ENCODE measurements at places on chromosomes 4 and X. TPM values are rescaled to one million over a fixed set of nuclear protein-coding genes. Genes with fewer than 3 reads are reported as not detected.
A peak's percentile ranks its signal among the peaks of the same experiment; 100 is the strongest.

ARHGAP36 gene
- total RNA-seq, result not detected

SRPK3 gene
- 1.6 TPM for total RNA-seq

DNA sequence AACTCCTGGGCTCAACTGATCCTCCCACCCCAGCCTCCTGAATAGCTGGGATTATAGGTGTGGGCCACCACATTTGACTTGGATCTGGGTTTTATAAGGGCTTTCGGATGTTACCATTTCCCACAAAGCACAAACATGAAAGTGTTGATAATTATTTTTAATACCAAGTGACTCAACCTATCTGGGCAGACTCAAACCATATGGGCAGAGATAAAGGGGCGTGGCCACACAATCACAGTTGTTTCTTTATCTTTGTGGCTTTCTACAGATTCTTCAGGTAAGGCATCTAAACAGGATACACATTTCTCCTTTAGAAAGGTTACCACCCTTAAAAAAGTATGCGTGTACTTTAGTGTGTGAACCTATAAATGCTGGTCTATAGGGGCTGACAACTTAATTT is 122.5 kb downstream of the ZNF827 start:
- DNase-seq, result no peak

PAGE1 gene
- total RNA-seq, result not detected

HERC5 gene
- 6.7 TPM for total RNA-seq

DNA sequence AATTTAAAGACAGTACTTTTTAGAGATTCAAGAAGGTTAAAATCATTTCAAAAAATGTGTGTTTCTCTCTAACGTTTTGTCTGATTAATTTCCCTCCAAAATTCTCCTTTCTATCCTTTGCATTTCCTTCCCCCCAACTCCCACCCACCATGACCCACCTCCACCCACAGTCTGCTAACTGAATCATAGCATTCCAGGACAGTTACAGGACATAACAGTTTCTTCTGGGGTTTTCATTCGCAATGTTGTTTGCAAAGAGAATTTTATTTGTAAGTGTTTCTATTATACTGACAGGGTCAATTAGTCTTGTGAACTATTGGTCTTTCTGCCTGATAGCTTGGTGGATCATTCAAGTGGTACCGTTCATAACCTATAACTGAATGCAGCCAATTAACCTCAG is 53.7 kb downstream of the ANAPC10 start:
- DNase-seq, result no peak

GRCh38 chr4:152936446-152937335 is 568 bp downstream of the FHDC1 start:
- no peak for DNase-seq

ZNF182 gene
- total RNA-seq, result 11.1 TPM

DNA sequence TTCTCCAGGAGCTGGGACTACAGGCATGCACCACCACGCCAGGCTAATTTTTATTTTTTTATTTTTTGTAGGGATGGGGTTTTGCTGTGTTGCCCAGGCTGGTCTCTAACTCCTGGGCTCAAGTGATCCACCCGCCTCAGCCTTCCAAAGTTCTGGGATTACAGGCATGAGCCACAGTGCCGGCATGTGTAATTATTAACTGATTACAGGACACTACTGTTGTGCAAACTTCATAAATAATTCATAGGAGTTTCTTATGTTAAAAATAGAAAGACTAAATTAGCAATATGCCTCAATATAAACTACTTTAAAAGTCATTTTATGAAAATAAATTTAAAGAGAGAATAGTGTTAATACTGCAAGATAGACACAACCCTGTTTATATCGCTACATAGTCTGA is 221.9 kb downstream of the SNCA start:
- DNase-seq, result no peak

DNA sequence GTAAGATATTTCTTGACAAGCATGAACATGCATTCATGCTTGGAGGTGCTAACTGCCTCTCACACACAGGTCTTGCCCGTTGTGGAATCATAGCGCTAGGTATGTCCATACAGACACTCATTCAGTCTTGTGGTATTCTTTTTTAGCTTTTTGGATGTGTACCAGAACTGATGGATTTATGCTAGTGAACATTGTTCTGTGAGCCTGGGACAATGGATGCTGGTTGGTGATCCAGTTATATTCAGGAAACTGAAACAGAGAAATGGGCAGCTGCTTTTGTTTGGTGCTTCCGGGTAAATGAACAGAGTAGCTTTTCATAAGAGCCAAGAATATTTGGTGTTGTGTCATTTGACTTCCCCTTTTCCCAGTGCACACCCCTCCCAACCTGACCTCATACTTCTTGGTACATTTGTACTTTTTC is 78.9 kb upstream of the SLC4A4 start:
- no peak for DNase-seq

DNA sequence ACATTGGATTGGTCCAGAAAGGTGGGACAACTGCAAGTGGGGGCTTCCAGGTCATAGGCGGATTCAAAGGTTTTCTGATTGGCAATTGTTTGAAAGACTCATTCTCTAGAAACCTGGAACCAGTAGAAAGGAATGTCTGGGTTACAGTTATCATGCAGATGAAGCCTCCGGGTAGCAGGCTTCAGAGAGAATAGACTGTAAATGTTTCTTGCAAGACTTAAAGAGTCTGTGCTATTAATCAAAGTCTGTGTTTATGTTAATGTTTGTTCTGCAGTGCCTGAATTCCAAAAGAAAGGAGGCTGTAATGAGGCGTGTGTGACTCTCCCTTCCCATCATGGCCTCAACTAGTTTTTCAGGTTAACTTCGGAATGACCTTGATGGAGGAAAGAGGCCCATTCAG is 43.9 kb upstream of the GC start:
- DNase-seq, result no peak

DNA sequence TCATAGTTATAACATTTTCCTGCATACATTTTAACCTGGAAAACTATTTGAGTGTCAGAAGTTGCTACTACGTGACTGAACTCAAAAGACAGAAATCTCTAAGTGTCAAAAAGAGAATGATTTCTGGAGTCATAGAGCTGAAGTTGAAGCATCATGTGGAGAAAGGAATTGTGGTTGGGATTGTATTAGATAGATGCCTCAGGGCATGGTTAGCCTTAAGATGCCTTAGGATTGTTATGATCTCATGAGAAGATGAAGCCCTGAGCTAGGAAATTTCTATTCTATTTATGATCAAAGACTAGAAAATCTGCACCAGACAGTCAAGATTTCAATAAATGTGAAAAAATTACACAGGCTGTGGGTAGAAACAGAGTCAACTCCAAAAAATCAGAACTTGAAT is 20.2 kb downstream of the EPGN start:
- no peak for DNase-seq

- DNase-seq, result no peak
Measured at GRCh38 chr4:22502895-22503814, 12.7 kb downstream of the ADGRA3 start.

AGTR2 gene
- total RNA-seq, result 0.05 TPM

- no peak for DNase-seq
Measured at GRCh38 chr4:129604632-129605255, 508.8 kb downstream of the C4orf33 start.

GRCh38 chr4:21692241-21692640 is 256.3 kb downstream of the KCNIP4 start:
- DNase-seq, result no peak

- no peak for DNase-seq
Measured at GRCh38 chr4:177492022-177492421, 49.8 kb upstream of the AGA start.

GRCh38 chr4:8305851-8306471 is 36.4 kb downstream of the HTRA3 start:
- DNase-seq, result no peak

SEC24B gene
- total RNA-seq, result 17.6 TPM

SMS gene
- total RNA-seq, result 172 TPM

DNA sequence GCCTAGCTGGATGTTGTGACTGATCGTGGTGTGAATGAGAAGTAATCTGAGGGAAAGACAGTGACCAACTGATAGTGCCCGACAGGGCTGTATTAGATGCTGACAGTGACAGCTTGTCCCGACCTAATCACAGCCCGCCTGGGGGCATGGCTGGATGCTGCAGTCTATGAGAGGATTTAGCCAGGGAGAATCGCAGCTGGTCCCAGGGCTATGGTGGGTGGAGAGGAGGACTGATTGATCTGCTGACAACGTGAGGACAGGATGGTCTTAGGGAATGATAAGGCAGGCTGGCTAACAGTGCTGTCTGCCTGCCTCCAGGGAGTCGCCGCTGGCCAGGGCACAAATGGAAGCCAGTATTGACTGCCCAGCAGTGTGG is 621 bp upstream of the SUV39H1 start:
- no peak for DNase-seq

NLGN3 gene
- total RNA-seq, result 0.28 TPM

GAGE12H gene
- not detected for total RNA-seq

DNA sequence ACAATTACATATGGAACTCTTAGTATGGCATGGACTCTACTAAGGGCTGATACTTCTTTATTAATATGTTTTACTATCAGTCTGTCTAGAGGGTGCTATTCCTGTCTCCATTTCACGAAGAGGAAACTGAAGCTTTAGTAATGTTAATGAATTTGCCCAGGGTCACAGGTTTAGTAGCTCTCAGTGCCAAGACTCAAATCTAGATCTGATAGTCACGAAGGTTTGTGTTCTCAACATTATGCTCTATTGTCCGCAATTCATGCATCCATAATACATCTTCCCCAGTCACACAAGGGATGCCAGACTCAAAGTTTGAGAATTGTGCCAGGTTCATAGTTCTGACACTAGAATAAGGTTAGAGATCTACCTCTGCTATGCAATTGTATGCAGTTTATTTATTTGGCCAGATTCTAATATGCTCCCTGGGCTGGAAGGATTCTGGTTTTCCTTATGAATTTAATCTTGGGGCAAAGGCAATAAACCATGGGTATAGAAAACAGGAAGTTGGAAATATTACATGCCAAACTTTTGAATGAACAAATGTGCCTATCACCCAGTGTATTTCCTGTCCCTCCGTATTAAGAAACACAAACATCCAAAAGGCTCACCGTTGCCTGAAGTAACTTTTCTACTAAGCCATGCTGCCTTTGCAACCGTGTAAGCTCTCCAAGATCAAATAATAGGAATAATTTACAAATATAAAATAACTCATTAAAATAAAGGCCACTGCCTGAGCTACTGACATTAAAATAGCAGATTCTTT is 478.5 kb downstream of the INPP4B start:
- no peak for DNase-seq

ENPEP gene
- not detected for total RNA-seq

AMBN gene
- total RNA-seq, result not detected

MEPE gene
- total RNA-seq, result not detected

- DNase-seq, result no peak
Measured at GRCh38 chr4:36709991-36710390, 428.6 kb downstream of the DTHD1 start.

- no peak for DNase-seq
Measured at GRCh38 chrX:134685668-134686067, 27.4 kb upstream of the PLAC1 start.

GRCh38 chr4:94613248-94613647 is 144.5 kb upstream of the BMPR1B start:
- DNase-seq, result no peak

GRCh38 chr4:72629540-72629939 is 60.5 kb upstream of the ADAMTS3 start:
- DNase-seq, result no peak

DCAF12L2 gene
- total RNA-seq, result not detected

DNA sequence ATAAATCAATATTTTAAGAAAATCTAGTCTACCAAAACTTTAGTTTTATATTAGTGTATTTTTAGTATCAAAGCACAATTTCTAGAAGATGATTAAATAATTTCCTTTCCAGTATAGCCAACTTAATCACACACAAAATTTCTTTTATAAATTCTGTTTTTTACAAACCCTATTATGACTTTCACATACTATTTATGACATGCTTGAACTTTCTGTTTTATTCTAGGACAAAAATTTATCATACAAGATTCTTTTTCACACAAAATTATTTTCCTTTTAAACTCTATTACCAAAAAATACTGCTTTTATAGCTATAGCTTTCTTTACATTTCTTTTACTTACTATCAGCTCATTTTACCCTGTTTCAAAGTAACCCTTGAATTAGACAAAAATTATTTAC is 149.5 kb downstream of the OR13H1 start:
- DNase-seq, result no peak

DNA sequence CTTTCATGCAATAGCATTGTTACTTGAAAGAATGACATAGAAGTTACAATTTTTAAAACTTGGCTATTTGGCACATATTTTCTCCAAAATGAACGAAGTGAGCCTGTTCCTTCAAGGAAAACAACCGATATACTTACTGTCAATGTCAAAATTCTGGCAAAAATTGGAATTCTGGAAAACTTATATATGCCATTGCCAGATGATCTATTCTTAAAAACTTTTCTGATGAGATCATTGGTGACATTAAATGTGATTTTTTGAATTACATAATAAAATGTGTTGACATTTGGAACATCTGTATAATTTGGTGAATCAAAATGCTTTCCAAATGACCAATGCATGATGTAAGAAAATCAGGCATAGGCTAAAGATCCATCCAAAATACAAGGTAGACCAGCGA is 209.0 kb downstream of the SCFD2 start:
- no peak for DNase-seq

- peak; percentile 43 for DNase-seq
Measured at GRCh38 chr4:162683659-162684370, 482.9 kb downstream of the NAF1 start.

DNA sequence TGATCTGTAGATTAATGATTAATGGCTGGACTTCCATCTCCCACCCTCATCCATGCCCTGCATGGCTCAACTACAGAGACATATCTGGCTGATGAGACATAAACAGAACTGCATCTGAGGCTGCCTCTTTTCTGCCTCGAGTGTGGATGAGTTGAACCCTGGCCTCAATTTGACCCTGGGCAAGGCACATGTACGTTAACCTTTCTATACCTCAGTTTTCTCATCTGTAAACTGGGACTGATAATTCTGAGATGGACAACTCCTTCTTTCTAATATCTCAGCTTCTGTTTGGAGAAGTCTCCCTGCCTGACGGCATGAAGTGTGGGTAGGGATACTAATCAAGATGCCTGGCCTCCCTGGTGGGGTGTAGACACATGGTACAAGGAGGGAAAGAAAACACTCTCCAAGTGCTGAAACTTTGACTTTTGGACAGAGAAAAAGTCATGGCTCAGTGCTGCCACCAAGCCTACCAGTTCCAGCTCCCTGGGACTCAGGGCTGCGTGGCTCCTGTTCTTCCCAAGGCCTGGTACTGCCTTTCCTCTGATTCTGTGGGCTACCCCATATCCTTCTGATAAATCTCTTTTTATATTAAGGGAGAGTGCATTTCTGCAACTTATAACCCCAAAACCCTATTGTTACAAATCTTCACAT is 64.4 kb downstream of the HAUS3 start:
- DNase-seq, result no peak

GRCh38 chr4:15234856-15235126 is 193.0 kb upstream of the C1QTNF7 start:
- no peak for DNase-seq

- DNase-seq, result no peak
Measured at GRCh38 chr4:83054928-83055327, 19.9 kb downstream of the COPS4 start.

- no peak for DNase-seq
Measured at GRCh38 chr4:25160714-25161592, 704 bp upstream of the SEPSECS start.

- no peak for DNase-seq
Measured at GRCh38 chr4:156021298-156021697, 67.6 kb upstream of the CTSO start.

- DNase-seq, result no peak
Measured at GRCh38 chr4:108165586-108165985, 3.1 kb downstream of the LEF1 start.

Measured in Panc1 (cell line).